ENCODE measurements at places on chromosomes 2 and 18.

DNA sequence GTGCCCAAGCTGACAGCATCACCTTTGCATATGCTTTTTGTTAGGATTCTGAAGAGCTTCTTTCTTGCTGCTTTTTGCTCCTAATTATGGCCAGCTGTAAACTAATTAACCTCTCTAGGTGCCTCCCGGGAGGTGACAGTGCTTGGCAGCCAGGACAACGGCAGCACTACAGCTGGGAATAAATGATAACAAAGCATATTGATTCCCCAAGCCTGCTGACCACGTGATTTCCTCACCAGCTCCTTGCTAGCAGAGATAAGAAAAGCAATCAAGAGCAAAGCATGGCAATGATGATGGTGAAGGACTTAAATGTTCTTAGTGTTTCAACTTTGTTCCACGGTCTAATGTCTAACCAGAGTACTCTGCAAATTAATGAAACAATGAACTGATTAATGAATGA is 1074.4 kb upstream of the GYPC start:
- no peak for DNase-seq

- no peak for DNase-seq
These were observed 292.9 kb downstream of the STK39 start for GRCh38 chr2:167954495-167954894.

DNA sequence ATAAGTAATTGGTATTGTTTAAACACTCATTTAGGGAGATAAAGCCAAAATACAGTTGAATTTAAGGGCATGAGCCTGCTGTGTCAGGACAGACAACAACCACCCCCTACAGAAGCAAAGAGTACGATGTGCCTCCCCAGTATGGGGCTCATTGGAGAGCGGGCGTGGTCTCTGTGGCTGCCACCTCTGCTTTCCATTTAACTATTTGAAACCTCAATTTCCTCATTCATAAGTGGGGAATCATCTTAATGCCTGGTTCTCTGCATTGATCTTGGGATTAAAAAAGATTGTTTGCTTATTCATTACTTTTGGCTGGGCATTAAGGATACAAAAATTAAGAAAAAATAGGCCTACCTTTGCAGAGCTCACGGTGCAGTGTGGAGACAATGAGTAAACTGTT is 21.4 kb downstream of the KCNS3 start:
- no peak for DNase-seq

DNA sequence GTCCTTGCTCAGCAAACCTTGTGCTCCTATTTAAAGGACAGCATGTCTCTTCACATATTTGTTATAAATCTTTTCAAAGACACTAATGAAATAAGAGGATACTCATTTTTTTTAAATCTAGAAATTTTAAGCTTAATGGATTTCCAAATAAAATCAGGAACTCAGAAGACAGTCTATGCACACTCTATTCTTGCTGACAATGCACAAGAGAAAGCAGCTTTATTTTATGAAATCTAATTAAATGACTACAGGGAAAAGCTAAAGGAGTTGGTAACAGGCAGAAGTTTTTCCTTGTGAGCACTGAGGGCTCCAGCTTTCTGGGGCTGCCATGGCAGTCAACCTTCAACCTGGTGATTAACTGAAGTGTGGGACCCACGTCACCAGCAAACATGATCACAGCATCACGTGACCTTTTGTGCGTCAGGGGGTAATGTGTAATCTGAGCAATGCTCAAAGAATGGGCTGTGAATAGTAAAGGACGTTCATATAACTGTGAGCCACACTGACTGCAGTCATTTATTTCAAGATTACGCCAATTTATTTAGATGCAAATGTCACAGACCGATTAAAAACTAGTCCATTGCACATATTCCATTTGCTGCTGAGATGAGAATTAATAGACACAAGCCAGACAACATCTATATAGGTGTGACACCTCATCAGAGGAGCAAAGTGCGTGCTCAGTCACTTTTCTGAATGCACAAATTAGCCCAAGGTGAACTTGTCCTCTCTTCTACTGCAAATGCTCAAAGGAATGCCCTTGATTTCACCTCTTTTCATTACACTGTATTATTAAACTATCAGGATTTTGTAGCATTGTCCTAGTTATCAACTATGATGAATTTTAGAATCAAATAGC is 11.6 kb upstream of the DNER start:
- no peak for DNase-seq

All from dermis blood vessel endothelial cell (primary cell).